ENCODE measurements at places on chromosomes 11 and 22. TPM values are rescaled to one million over a fixed set of nuclear protein-coding genes. Genes with fewer than 3 reads are reported as not detected.

The ENTHD1 gene
- total RNA-seq: not detected

The SLC22A24 gene
- not detected for total RNA-seq

The CDC42BPG gene
- total RNA-seq: 0.12 TPM

The FIBIN gene
- total RNA-seq: not detected

The OPCML gene
- 0.07 TPM for total RNA-seq

The LRP5 gene
- 13.5 TPM for total RNA-seq

The SLC22A12 gene
- not detected for total RNA-seq

The C11orf87 gene
- total RNA-seq: not detected

The MFNG gene
- 0.46 TPM for total RNA-seq

The POTEH gene
- total RNA-seq: not detected

The LMNTD2 gene
- total RNA-seq: 6.7 TPM

The POU2AF2 gene
- total RNA-seq: not detected

The OR4A16 gene
- not detected for total RNA-seq

The HEPHL1 gene
- not detected for total RNA-seq

The SLC15A3 gene
- not detected for total RNA-seq

The LRRC74B gene
- not detected for total RNA-seq

The CASP4 gene
- total RNA-seq: 9.1 TPM

The CCDC117 gene
- 31.1 TPM for total RNA-seq

The MUC15 gene
- not detected for total RNA-seq

The TMEM121B gene
- 0.17 TPM for total RNA-seq

The HTR3A gene
- total RNA-seq: not detected

The KDM4F gene
- total RNA-seq: not detected

The CFAP300 gene
- total RNA-seq: 5.2 TPM

The C11orf58 gene
- total RNA-seq: 109 TPM

The CARD18 gene
- not detected for total RNA-seq

All from Caki2 (cell line).